CD4-positive, CD25-positive, alpha-beta regulatory T cell (primary cell): ENCODE measurements at places on chromosomes 3 and 15.
A peak's percentile ranks its signal among the peaks of the same experiment; 100 is the strongest.

DNA sequence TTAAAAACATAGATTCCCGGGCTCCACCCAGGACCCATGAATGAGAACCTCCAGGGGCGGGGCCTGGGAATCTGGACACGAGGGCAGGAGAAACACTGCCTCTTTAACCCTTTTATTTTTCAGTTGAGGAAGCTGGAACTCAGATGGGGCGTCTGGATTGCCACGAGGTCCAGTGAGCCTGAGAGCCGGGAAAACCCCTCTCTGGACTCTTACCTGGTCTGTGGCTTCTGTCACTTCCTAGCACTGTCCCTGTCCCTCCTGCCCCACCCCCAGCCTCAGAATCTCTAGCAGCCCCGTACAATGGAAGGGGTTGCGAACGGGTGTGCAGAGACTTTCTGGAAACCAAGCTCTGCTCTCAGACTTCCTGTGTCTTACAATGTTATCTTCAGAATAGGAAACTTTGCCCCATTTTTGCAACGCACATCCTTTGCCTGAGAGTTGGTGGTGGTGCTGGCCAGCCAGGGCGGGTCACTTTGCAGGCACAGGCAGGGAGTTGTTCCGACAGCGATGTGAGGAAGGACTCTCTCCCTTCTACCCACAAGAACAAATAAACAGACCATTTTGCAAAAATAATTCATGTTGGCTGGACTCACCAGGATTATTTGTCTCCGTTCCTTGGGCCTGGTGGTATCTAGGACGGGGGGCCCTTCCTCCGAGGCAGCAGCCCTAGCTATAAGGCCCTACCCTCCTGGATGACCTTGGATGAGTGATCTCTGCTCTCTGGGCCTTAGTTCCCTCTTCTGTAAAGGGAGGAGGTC is 59.1 kb downstream of the SMAD6 start:
- no peak for DNase-seq

- no peak for DNase-seq
Observed at GRCh38 chr3:48245136-48245535, 4.2 kb downstream of the ZNF589 start.

GRCh38 chr3:155604967-155605366 is 139.9 kb downstream of the PLCH1 start:
- no peak for DNase-seq

- peak; percentile 5 for DNase-seq
Observed at GRCh38 chr3:197186887-197187588, 111.4 kb downstream of the DLG1 start.

DNA sequence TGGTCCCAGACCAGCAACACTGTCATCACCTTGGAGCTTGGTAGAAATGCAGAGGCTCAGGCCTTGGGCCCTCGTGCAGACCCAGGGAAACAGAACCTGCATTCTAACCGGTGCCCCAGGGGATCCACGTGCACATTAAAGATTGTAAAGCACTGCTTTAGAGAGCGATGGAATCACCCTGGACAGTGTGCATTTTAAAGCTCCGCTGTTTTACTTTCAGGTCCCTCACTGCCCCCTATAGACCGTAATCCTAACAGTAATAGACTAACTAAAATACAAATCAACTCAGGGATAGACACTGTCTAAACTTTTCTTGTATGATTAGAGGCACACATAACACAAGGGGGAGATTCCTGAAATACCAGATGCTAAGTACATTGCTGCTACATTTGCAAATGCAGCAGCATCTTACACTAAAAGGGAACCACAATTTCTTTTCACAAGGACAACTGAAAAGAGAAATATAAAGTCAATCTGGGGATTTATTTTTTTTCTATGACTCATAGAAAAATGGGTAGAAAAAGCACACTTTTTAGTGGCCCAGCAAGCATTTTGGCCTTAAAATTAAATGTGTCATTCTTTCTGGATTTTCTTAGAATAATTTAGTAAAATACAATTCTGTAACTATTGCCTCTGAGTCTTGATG is 10.5 kb upstream of the SH3GL3 start:
- peak; percentile 12 for DNase-seq

DNA sequence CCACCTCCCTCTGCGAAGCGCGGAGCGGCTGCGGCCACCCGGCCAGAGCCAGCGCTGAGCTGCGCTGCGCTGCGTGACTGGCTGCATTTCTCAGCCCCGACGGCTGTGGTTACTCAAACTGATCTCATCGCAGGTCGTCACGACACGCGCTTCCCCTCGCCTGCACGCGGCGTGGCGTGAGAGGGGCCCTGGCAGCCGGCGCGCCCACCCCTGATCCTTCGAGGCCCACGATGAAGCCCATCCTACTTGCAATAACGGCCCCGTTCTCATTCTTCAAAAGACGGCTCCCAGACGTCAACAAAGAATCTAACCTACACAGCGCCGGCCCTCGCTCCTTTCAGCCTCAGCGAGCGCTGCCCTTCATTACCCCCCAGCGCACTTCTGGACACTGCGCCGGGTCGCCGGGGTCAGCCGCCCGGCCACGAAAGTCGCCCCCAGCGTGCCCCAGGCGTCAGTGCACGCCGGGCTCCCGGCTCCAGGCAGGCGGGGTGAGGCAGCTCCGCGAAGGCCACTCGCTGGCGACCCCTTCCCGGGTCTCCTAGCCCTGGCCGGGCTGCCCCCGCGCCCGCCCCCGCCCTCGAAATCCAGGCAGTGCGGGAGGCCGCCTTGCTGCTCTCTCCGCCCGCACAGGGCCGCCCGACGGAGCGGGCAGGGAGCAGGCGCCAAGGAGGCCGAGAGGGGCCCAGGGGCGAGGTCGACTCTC is 9.9 kb upstream of the LEKR1 start:
- peak; percentile 26 for DNase-seq

DNA sequence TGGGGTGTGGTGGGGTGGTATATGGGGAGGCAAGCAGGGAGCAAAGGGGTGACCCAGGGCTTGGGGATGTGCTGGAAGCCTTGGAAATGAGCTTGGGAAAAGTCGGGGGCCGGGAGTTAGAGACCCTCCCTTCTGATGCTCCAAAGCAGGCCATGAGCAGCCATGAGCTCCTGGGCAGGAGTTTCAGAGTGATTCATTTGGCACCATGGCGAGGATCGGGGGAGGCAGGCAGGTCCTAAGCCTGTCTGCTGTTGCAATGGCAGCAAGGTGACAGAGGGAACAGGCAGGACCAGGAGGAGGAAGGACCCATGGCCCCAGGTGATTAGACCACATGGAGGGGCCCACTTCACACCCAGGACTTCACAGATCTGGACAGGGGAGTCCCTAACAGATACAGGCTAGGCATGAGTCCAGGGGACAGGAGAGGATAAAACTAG is 21.3 kb downstream of the RGMA start:
- DNase-seq: no peak
